ENCODE measurements at places on chromosomes 6 and 20. TPM values are rescaled to one million over a fixed set of nuclear protein-coding genes. Genes with fewer than 3 reads are reported as not detected.

DNA sequence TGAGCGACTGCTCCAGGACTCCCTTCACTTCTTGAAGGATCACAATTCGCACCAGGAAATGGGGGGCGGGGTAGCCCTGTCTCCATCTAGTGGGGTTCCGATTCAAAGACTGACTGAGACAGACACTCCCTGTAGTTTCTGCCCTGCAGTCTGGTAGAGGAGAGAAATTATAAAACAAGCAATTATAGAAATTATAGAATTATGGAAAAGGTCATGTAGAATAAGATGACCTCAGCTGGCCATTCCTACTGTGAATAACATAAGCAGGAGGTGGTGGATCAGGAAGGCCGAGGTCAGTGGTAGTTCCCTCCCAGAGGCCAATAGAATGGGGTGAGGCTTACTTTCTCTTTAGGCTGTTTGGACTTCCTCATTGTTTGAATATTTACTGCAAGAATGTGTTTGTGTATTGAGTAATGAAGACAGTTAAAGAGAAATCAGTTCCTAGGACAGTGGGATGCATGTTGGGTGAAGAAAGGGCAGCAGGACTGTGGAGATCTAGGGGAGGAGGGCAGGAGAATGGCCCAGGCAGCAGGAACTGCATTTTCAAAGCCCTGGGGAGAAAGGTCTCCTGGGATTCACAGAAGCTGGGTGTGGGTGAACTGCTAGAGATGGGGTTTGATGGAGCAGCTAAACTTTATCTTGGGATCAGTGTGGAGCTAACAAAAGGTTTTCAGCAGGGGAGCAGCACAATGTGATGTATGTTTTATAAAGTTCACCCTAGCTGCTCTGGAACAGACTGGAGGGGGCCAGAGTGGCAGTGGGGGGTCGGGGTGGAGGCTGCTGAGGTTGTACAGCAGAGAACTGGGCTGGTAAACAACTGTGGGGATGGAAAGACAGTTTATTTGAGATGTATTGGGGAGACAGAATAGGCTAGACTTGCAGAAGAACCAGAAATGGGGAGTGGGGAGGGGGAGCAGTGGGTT lies 2.1 kb downstream of the ZNF341 start:
- DNase-seq, result no peak

DNA sequence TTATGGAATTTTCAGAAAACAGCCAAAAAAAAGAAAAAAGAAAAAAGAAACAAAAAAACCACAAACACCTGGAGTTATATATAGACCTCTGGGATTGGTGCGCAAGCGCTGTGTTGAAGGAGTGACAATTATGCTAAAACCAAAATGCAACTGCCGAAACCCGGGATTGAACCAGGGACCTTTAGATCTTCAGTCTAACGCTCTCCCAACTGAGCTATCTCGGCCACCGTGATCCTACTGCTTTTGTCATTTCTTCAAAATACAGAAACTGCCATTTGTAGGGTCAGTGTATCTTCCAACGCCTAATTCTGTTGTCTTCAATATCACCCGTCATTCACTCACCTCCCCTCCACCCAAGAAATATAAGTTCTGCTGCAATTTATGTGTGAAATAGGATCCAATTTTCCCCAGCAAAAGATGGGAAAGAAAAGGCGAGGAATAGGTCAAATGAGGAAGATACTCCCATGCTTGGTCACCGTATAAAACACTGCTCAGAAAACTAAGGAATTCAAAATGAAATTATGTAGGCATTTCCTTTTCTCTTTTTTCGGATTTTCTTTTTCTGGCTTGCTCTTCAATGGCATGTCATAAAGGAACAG lies 116.0 kb downstream of the TRIM27 start:
- no peak for DNase-seq

DNA sequence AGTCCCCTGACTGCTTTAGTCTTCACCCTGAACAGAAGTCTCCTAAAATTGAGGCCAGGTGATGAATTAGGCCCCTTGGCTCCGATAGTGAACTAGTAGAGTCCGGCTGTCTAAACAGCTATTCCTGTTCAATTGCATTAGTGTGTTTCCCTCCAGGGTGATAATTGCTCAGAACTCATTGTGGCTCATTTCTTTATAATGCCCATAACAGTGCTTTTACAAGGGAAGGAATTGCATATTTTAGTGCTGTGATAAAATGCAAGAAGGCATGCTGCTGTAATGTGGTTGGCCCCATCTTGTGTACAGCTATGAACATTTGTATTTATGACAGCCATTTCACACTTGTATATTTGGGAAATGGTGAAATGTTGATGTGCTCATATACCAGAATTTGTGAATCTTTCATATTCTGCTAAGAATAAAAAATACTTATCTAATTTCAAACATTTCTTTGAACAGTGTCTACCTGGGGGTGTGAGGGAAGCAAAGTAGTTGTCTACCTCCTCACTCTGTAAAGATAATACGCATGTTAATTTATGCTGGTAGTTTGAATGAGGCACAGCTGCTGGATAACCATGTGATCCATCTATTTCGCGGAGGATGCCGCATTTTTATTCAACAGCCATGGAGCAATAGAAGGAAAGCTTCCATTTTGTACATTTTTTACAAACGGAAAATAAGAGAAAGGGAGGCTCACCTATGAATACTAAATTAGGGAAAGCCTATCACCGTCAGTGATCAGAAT lies 451.4 kb downstream of the NKAIN2 start:
- no peak for DNase-seq

DNA sequence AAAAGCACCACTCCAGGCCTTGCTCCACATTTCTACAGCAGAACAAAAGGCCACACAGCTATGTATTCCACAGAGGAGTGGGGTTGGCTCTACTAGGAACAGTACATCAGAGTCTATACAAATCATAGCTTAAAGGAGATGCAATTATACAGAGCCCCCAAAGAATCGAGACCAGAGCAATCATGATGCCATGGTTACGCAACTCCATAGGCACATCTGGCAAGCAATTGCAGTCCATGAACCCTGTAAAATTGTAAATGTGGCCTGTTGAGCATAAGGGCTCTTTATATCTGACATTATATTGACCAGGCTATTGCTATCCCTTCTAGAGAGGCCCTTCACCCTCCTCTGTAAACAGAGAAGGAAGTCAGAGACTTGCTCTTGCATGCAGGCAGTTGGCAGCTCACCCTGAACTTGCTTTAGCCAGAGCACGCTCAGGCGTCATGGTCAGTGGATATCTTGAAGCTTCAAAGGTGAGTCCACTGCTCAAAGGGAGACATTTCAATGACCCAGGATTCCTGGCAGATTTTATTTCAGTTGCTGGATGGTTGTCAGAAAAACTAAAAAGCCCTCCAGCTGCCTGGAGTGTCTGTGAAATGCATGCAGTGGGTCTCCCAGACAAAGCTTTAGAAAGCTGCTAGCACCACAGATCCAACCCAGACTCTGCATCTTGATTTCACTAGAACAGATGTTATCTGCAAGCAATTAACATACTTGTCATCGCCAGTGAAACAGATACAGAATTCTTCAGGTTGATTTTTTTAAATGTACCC lies 357.2 kb downstream of the CENPW start:
- DNase-seq, result no peak

DNA sequence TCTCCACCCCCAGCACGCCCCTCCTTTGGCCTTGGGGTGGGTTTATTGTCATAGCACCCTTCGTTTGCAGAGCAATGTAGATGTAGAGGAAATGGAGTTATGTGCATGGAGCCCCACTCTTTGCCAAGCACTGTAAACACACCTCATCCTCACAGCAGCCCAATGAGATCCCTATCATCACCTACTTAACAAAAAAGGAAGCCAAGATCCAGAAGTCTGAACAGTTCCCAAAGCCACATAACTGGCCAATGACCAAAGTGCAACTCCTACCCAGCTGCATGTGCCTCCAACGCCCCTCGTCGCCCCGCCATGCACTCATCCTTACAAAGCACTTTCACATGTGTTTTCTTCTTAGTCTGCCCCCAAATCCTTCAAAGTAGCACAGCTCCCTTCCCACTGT lies 21.8 kb upstream of the FOXQ1 start:
- no peak for DNase-seq

The HM13 gene
- total RNA-seq, result 165 TPM

GRCh38 chr6:24899997-24900325 lies 35.8 kb downstream of the RIPOR2 start:
- DNase-seq, result peak; percentile 21

The GNRH2 gene
- total RNA-seq, result 3.0 TPM

GRCh38 chr20:39986173-39986904 lies 702.7 kb downstream of the MAFB start:
- DNase-seq, result no peak

DNA sequence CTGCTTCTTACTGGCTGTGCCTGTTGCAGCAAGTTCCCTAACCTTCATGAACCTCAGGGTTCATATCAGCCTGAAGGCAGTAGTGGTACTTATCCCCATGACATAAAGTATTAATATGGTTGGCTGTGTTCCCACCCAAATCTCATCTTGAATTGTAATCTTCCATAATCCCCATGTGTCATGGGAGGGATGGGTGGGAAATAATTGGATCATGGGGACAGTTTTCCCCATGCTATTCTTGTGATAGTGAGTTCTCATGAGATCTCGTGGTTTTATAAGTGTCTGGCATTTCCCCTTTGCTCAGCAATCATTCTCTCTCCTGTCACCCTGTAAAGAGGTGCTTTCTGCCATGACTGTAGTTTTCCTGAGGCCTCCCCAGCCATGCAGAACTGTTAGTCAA lies 61.8 kb downstream of the FAM229B start:
- no peak for DNase-seq

- DNase-seq, result no peak
Observed at GRCh38 chr6:138677538-138677937, 96.0 kb upstream of the CCDC28A start.

Measured in activated CD4-positive, alpha-beta memory T cell treated with anti-CD3 and anti-CD28 coated beads, Interleukin-2, amount 10 ng/mL, durations not matched to agents 7 days and 5 days (primary cell).